T47D (cell line): ENCODE measurements at places on chromosomes 1 and 21.

GRCh38 chr1:198662821-198663220, 24.0 kb downstream of the PTPRC start:
- DNase-seq, result no peak

GRCh38 chr1:194333240-194333639, 1146.8 kb upstream of the B3GALT2 start:
- no peak for DNase-seq

DNA sequence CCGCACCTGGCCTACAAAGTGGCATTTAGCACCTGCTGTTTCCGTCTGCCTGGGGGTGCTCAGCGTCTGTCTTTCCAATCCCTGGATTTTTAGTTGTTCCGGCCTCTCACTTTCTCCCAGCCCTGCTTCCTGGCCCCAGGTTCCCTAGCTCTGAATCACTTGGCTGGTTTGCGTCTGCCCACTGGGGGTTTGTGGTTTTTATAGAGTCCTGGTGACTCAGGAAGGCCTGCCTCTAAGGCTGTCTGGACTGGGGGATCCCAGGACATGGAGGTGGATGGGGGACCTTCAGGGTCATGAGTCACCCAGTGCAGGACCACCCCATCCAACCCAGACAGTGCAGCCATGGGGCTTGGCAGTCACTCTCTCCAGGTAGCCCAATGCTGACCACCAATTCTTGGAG, 53.5 kb downstream of the MRPL37 start:
- no peak for DNase-seq

GRCh38 chr1:177351361-177352108, 180.8 kb downstream of the BRINP2 start:
- DNase-seq, result peak; percentile 23

- DNase-seq, result no peak
Observed at GRCh38 chr1:207829576-207829975, 77.7 kb downstream of the CD46 start.

- no peak for DNase-seq
Observed at GRCh38 chr21:36624105-36624504, 74.8 kb upstream of the SIM2 start.

GRCh38 chr1:6140413-6140812, 39.7 kb downstream of the CHD5 start:
- DNase-seq, result no peak

GRCh38 chr1:155761736-155762405, 73.0 kb downstream of the DAP3 start:
- no peak for DNase-seq

DNA sequence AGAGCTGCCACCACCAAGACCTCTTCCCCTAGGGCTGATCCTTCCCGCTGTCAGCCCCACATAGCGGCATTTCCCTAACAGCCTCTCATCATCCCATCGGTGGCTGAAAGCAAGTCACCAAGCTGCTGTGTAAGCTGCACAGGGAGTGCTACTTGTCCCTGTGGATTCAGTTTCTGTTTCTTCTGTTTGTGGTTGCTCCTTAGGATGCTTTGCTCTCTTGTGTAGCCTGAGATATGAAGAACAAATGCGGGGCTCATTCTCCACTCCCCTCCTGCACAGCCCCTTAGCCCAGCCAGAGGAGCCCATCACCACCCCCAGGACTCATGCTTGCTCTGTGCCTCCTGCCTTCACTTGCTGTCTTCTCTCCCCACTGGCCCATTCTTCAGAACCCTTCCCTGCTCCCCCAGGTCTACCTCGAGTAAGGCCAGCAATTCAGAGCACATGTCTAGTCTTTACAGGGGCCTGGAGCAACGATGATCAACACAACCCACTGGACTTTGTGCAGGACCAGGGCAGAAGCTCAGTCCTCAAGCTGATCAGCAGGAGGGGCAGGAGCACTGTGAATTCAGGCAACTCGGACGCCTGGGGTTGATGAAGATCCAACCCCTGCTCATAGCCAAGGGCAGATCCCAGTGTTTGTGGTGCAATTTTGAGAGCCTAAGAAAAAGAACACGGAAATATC, 82.6 kb upstream of the GALNT2 start:
- no peak for DNase-seq

GRCh38 chr1:248611883-248612414, 14.4 kb upstream of the OR2T10 start:
- no peak for DNase-seq

DNA sequence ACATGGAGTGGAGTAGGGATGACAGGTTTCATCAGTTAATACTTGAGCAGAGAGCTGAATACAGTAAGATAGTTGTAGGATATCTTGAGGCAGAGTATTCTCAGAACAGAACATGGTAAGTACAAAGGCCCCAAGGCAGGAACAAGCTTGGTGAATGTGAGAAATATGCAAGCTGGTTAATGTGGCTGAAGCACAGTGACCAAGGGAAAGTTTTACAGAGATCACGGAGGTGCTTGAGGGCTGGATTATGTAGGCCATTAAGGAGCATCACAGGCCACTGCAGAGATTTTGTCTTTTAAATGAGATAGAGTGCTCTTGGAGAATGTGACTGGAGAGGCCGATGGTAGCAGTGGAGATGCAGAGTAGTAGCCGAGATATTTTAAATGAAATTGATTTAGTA, 54.0 kb upstream of the BOLA1 start:
- peak; percentile 19 for DNase-seq

GRCh38 chr1:69898403-69898947, 306.9 kb downstream of the LRRC40 start:
- no peak for DNase-seq

DNA sequence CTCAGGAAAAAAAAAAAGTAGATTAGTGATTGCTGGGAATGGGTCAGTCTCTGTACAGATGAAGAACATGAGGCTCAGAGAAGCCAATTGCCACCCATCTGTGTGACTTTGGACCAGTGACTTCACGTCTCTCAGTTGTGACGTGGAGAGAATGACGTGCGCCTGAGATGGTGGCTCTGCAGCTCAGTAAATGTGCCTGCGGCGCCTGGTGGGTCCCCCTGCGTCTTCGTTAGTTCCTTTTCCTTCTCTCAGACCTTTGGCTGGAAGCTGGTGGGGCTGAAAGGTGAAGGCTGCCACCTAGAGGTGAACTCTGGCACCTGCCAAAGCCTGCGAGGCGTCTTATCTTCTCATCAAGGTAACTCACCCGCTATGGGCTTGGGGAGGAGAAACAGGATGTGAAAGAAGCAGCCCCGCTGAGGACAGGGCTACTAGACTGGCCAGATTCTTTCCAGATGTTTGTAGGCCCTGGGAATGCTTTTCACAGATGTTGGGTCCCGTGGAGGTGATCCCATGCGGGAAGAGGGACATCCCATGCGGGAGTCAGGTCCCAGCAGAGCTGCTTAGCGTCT, 8.7 kb upstream of the E2F2 start:
- peak; percentile 69 for DNase-seq

GRCh38 chr1:155859234-155859829, at the start of gene SYT11:
TSS of gene SYT11 (plus strand) at chr1:155859567. CDS start at chr1:155859762, 195 bp downstream.
- DNase-seq, result peak; percentile 95

- no peak for DNase-seq
Observed at GRCh38 chr1:13701271-13701640, 1.3 kb downstream of the PRDM2 start.

DNA sequence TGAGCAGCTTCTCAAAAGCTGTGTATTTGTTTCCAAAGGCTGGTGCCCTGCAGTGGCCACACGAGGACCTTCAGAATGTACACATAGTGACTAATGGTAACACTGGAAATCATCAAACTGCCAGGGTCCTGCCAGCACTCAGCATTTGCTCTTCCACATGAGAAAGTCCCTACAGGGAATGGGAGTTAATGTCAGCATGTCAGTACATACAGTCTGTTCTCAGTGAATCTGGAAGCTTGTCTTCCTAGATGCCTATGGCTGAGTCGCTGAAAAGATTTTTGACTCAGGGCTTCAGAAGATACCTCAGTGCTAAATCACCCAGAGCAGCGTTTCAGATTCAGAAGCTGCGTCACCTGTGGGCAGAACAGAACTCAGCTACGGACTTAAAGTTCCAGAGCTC, 108.2 kb downstream of the CDC7 start:
- DNase-seq, result no peak

DNA sequence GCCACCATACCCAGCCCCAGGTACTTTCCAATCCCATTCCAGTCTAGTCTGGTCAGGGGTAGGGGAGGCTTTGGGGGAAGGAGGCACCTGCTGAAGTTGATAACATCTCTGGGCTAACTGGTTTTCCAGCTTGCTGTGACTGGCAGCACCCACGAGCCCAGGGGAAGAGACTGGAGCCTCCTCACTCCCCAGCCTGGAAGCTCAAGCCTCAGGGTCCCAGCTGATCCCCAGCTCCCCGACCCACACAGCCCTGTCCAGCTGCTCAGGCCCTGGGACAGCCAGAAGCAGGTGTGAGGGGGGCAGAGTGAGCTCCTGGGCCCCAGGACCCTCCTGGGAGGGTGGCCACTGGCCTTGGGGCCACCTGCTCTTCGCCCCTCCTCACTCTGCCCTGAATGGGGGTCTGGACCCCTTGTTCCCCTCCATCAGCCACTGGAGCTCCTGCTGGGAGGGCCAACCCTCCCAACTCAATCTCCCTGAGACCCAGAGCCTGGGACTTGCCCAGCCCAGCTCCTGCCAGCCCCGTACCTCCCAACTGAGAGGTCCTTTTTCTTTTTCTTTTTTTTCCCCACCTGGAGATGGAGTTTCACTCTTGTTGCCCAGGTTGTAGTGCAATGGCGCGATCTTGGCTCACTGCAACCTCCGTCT, 23.5 kb upstream of the RNU1-4 start:
- DNase-seq, result peak; percentile 97

- DNase-seq, result no peak
Observed at GRCh38 chr1:167312871-167313270, 92.2 kb downstream of the POU2F1 start.

DNA sequence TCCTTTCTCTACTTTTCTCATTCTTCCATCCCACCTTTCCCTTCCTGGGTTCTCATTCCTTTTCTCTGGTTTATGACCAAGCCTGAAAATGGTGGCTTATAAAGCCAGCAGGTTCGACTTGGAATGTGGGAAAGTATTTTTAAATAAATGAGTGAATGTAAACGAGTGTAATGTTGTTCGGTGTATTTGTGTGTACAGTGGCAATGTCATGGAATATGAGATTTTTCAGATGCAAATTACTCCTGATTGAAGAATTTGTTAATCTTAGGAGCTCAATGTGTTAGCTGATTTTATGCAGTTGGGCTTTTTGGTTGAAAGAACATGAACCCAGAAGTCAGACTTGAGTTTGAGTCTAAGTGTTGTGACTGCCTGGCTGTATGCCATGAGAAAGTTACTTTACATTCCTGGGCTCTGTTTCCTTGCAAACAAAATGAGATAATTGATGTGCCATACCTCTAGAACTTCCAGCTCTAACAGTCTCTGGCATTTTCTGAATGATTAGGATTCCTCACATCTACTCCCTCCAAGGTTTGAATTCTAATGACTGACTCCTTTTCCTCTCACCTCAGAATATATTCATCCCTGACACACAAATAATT, 6.6 kb downstream of the SGIP1 start:
- DNase-seq, result no peak

DNA sequence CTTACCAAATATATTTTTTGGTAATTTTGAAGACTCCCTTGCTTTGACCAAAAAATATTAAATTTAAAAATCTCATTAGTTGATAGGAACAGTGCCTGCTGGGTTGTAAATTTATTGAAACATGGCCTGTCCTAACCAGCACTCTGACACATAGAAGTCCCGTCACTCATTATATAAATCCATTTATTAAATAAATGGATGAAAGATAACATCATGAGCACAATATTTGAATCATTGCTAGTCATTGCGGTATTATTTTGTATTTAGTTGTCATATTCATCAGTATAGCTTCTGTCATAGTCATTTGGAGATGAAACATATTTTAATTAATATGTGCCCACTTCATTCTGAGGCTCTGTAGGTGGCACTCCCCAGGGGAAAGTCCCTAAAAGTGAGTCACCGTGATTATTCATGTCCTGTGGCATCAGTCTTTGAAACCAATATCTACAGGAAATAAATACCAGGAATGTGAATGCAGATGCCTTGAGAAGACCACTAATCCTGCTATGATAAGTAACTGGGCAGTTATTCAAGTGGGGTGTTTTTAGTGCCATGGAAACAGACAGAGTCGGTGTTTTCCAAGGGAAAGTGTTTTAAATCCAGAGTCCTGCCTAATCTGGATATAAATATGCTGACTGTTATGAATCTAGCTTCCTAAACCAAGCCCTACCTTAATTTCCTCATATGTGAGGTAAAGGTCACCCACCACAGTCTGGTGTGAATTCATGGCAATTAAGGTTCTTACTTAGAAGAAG, 302.0 kb downstream of the DUSP10 start:
- DNase-seq, result no peak

GRCh38 chr1:212918824-212919223, 31.5 kb upstream of the VASH2 start:
- no peak for DNase-seq

DNA sequence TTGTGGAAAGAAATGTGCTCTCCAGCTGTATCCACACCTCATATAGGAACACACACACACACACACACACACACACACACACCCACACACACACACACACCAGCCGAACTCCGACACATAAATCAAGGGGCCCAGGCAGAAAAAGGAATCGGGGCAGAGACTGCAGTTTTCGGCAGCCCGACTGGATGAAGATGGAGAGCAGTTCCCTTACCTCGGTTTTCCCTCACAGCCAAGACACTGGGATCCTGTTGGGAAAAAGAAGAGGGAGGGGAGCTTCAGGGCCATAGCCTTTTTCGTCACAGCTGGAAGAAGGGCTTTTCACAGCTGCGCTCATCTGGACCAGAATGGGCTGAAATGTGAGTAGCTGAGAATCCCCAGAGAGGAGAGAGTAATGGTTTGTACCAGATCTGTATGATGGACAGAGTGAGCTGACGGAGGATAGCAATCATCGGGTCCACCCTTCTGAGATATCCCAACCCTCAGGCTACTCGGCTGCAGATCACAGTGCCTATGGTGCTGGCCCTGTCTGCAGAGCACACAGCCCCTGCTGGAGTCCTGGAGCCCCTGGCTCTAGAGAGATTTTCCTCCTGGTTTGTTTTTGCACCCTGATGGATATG, 37.7 kb downstream of the PIK3C2B start:
- no peak for DNase-seq

DNA sequence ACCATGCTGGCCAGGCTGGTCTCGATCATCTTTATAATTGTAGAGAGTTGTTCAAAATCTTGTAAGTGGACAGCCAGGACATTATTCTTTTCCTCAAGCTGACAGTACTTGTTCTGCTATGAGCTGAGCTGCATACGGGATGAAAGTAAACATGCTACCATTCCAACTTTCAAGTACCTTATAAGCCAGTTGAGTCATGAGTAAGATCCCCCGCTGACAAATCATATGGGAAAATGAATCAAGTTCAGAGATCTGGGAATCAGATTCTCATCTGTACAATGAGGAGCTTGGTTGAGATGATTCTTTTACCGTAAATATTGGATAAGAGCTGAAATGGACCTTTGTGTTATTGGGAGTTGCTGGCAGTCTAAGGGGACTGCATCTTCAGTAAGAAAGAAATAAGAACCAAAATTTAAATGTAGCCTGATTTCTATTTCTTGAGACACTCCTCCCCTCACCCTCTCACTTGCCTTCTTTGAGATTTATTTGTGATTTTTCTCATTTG, 62.7 kb downstream of the CENPF start:
- no peak for DNase-seq

DNA sequence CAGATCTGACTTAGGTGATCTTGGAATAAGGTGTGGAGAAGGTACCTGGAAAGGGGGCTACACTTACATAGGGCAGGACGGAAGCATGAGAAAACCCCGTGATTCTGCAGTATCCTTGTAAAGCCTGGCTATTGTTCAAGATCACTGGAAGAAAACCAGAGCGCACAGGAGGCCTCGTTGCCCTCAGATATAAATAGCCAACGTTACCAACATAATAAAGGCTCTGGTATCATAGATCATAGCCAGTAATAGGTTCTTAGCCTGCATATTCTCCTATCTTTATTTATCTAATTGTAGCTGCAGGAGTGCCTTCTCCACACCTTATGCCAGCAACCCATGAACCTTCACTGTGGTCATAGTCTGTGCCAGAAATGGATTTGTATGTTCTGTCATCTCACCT, 35.9 kb upstream of the MPZL1 start:
- DNase-seq, result no peak
